Activated CD8-positive, alpha-beta memory T cell treated with anti-CD3 and anti-CD28 coated beads for 1 hour (primary cell): ENCODE measurements at places on chromosomes 6 and 20.
A peak's percentile ranks its signal among the peaks of the same experiment; 100 is the strongest.

GRCh38 chr6:133889557-133890403 is 867 bp downstream of the TCF21 start:
- no peak for DNase-seq

DNA sequence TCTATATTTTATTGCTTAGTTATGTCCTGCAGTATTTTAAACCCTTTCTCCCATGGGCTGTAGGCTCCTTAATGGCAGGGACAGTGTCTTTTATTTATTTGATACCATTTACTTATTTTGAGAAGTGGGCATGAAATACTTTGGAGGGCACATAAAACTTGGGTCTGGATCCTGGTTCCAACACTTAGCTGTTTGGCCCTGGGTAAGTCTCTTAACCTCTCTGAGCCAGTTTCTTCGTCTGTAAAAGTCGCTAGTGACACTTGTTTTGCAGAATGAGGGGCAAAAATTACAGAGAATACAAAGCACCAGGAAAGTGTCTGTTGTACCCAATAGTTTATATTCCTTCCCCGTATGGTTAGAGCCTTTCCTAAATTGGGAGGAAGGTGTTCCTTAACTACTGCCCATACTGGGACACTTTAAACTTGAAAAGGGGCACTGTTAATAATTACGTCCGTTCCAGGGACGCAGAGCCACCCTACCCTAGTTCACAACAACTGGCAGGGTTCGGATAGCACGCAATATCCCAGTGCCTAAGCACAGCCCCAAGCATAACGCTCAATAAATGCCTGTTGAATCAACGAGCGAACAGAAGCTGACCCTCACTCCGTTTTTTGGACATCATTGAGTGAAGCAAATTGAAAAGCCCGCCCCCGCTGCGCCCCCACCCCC is 6.0 kb upstream of the ARMC12 start:
- DNase-seq = no peak

GRCh38 chr6:56749632-56750151 is 107.0 kb upstream of the DST start:
- DNase-seq = no peak

DNA sequence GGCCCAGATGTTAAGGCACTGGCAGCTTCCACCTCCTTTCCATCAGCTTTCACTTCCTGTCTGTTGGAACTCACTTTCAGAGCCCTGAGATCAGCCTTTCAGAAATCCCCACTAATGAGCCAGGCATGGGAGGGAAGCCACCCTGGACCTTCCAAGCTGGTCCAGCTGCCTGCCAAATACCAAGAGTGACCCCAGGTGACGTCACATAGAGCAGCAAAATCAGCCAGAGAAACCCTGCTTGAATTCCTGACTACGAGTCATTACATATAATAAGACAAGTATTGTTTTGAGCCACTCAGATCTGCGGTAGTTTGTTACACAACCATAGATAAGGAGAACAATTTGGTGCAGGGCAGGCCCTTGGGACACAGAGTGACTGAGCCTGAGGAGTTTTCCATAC is 556.0 kb upstream of the JAG1 start:
- no peak for DNase-seq

DNA sequence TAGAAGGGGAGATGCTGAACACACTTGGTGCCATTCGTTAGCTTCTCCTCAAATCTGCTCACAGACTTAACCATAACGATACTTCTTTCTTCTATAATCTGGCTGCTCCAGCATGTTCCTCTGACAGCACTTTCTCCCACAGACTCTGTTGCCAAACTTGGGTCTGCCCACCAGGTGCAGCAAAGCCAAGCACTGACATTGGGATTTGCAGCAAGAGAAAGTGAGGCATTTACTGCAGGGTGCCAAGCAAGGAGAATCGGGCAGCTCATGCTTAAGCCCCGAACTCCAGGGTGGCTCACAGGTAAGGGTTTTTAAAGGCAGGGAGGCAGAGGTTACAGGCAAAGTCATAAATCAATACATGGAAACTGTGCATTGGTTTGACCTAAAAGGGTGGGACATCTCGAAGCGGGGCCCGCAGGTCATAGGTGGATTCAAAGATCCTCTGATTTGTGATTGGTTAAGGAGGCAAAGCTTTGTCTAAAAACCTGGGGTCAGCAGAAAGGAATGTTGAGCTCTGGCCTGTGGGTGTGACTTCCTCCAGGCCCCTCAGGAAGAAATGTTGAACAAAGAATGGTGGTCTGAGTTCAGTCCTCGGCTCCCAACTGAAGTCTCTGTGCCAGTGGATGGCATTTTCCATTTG is 25.1 kb upstream of the PNPLA1 start:
- no peak for DNase-seq

- no peak for DNase-seq
These were observed 103.9 kb downstream of the ALDH8A1 start for GRCh38 chr6:134846031-134846430.

- no peak for DNase-seq
These were observed 13.2 kb upstream of the ASXL1 start for GRCh38 chr20:32344835-32345506.

- no peak for DNase-seq
These were observed 14.7 kb upstream of the CHD6 start for GRCh38 chr20:41632896-41633295.

DNA sequence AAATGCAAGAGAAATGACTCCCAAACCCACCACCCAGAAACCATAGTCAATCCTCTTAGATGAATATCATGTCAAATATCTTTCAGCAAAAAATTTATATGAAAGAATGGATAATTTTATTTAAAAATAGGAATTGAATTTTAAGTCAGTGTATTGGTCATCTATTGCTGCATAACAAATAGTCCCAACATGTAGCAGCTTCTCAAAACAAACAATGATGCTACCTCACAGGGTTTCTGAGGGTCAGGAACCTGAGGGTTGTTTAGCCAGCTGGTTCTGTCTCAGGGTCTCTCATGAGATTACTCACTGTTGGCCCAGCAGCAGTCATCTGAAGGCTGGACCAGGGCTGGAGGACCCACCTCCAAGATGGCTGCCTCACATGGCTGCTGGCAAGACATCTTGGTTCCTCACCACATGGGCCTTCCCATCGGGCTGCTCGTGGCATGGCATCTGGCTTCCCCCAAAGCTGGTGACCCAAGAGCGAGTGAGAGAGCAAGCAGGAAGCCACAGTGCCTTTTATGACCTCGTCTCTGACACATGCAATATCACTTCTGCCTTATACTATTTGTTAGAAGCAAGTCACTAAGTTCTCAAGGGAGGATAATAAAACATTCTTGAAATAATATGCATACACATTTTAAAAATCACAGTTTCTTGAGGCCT is 36.3 kb downstream of the BANF2 start:
- DNase-seq = no peak

- DNase-seq = no peak
These were observed 89.1 kb upstream of the PHACTR3 start for GRCh38 chr20:59515013-59515905.

DNA sequence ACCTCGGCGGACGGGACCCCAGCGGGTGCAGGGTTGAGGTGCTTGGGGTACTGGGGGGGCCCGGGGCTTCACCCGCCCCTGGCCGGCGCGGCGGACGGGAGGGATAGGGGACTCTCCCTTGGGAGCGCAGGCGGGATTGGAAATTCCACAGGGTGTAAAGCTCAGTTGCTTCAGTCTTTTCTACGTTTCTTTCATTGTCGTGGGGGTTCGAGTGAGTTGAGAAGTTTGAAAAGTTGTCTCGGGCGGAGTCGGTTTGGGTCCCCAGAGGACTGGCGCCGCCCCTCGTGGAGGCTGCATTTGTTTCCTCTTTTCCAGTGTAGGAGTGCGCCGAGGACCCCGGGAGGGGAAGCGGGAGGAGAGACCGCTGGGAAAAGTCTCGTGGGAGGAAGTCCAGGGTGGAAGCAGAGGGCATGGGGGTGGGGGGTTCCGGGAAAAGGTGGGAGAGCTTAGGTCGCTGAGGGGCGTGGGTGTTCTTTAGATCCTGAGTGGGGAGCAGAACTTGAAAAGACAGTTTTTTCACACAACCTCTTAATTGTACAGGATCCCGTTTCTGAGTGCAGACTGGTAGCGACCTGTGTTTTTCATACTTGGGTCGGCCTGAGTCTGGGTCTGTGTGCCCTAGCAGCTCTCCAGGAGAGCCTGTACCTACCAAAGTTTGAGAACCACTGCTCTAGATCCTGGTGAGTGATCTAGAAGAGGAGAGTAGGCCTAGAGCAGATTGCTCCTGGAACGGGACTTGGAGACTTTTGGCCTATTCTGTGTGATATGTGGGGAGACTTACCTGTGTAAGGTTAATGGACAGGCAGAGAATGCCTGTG is 495 bp downstream of the FAM83B start:
- no peak for DNase-seq

DNA sequence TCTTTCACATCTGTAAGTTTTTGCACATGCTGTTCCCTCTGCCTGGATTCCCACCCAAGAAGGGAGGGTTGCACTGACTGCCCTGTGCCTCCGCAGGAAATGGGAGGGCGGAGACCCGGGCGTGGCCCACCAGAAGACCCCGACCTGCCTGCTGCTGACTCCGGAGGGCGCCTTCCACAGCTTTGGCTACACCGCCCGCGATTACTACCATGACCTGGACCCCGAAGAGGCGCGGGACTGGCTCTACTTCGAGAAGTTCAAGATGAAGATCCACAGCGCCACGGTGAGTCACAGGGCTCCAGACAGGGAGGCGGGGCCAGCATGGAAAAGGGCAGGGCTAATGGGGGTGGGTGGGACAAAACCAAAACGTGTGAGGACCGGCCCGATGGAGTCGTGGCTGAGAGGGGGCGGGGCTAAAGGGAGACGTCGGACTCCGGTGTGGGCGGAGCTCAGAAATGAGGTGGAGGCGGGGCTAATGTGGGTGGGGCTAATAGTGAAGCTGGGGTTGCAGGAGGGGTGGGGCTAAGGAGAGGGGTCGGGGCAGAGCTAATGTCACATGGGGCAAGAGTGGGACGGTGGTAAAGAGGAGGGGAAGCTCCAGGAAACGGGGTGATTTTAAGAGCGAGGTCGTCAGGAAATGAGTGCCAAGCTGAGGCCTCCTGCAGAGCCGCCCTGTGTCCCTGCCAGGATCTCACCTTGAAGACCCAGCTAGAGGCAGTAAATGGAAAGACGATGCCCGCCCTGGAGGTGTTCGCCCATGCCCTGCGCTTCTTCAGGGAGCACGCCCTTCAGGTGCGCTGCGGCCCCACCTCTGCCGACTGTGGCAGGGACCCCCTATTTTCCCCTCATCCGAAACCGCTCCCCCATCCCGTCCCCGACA is 12.6 kb downstream of the HSPA12B start:
- DNase-seq = peak; percentile 42

DNA sequence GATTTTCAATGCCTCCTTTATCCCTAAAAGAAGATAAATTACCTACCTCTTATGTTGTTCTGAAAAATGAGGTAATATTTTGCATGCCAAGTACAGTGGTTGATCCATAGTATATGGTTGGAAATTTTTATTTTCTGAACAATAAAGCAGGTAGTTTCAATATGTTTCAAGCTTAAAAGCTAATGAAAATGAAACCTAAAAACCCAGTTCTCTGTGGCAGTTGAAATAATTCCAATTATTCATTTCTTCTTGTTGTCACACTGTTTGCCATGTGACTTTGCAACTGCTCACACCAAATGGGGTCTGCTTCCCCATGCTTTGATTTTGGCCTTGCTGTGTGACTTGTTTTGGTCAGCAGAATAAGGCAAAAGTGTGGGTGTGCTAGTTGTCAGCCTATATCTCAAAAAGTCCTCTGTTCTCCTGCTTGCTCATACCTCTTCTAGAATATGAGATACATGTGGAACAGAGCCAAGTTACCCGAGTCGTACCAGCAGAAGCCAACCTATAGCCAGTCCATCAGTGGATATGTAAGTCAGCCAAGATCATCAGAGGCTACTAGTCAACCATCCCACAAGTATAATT is 197.2 kb upstream of the THEMIS start:
- DNase-seq = no peak

DNA sequence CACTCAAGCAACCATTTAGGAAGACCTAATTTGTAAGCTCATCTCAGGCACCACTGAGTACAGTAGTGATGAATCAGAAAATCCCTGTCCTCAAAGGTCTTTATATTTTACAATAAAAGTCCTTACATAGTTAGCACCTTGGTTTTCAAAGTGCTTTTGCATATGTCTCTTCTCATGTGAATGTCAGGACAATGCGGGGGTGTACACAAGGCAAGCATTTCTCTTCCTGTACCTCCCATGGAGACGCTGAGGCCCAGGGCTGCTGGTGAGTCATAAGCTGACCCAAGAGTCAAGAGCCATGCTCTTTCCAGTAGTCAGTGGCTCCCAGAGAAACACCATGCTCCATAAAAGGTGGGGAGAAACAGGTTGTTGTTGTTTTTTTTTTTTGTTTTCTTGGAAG is 174.0 kb downstream of the GJA10 start:
- no peak for DNase-seq

DNA sequence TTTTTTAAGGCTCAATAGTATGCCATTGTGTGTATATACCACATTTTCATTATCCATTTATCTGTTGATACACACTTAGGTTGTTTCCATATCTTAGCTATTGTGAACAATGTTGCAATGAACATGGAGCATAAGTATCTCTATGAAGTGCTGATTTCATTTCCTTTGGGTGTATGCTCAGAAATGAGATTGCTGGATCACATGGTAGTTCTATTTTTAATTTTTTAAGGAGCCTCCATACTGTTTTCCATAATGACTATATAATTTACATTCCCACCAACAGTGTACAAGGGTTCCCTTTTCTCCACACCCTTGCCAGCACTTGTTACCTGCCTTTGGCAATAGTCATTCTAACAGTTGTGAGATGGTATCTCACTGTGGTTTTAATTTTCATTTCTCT is 15.1 kb upstream of the HLA-DOA start:
- no peak for DNase-seq

DNA sequence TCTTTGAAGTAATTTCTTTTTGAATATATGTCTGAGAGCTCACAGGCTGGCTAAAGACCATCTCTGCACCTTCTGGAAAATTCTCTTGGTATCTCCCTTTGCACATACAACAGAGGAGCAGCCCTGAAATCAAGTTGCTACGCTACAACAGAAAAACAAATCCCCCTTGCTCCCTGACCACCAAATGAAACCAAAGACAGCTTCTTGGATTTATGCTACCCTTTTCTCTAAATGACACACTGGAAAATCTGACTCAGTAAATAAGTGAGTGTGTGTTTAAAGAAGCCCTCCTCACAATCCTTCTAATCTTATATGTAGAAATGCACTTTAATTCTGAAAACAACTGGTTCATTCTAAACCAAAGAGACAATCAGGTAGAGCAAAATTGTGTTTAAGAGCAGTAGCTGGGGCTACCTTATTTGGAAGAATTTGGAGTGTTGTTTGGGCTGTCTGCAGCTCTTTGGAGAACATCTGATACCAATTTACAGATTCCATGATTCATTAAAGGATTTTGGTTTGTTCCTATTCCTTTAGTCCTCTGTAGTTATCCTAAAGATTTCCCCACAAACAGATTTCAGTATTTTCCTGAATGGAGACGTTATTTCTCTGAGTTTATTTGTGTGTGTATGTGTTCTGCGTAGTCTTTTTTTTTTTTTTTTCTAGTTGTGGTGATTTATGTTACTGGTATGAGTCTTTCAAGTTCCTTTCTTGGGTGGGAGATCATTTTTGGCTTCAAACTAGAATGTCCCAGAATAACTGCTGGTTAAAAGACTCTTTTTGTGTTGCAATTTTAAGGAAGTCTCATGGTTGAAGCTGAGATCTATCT is 36.4 kb upstream of the UTRN start:
- DNase-seq = no peak

GRCh38 chr6:85429346-85429745 is 20.5 kb upstream of the NT5E start:
- DNase-seq = no peak

- DNase-seq = no peak
These were observed 16.9 kb downstream of the UCKL1 start for GRCh38 chr20:63939061-63939935.

- no peak for DNase-seq
These were observed 74.6 kb upstream of the BHLHE23 start for GRCh38 chr20:63081351-63081750.

GRCh38 chr20:61146023-61146422 is 106.0 kb upstream of the CDH4 start:
- DNase-seq = no peak
